ENCODE measurements at places on chromosomes 1 and 21.
A peak's percentile ranks its signal among the peaks of the same experiment; 100 is the strongest.

GRCh38 chr1:229879746-229880145 lies 187.3 kb upstream of the GALNT2 start:
- DNase-seq = no peak

GRCh38 chr1:3692598-3692997 lies 40.3 kb downstream of the TP73 start:
- DNase-seq = no peak

DNA sequence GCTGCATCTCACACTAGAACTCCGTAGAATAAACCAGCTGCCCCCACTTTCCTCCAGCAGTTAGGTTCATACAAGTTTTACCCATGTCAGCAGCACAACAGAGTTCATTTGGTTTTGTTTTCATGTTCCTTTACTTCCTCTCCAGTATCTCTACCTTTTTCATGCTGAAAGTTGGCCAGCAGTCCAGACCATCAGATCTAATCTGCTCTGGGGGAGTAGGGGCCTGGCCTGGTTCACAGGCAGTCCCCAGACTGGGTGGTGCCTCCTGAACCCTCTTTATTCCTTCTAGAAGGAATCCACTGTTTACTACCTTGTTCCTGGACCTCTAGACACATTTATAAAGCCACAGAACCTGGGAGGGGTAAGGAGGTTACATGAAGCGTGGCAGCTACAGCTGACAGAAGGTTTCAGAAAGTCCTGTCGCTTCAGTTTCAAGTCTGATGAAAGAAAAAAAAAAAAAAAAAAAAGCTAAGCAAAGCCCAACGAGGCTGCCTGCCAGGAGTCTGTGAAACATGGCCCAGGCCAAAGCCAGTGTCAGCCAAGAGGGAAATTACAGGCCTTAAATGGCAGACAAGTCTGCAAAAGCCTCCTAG lies 184.6 kb upstream of the JUN start:
- peak; percentile 46 for DNase-seq

GRCh38 chr1:159612211-159612885 lies 24.7 kb downstream of the APCS start:
- no peak for DNase-seq

DNA sequence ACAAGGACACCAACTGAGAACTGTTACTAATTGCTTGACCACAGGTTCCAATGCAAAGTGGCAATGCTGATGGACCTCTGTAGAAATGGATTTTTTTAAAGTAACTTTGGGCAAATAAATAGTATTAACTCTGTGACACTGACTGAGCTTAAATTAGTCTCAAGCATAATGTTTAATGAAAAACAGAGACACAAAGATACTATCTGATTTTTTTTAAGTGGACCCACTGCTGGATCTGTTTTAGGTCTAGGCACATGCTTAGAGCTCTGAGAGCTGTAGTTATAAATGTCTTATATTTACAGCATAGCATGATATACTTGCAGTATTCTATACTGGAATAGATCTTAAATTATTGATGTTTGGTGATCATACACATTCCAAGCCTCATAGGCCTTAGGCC lies 481.6 kb upstream of the LRRC7 start:
- no peak for DNase-seq

Measured in activated B cell treated with CpG ODN at 0.5 μM for 24 hours (primary cell).